ENCODE measurements at places on chromosomes 1 and 21.
A peak's percentile ranks its signal among the peaks of the same experiment; 100 is the strongest.

DNA sequence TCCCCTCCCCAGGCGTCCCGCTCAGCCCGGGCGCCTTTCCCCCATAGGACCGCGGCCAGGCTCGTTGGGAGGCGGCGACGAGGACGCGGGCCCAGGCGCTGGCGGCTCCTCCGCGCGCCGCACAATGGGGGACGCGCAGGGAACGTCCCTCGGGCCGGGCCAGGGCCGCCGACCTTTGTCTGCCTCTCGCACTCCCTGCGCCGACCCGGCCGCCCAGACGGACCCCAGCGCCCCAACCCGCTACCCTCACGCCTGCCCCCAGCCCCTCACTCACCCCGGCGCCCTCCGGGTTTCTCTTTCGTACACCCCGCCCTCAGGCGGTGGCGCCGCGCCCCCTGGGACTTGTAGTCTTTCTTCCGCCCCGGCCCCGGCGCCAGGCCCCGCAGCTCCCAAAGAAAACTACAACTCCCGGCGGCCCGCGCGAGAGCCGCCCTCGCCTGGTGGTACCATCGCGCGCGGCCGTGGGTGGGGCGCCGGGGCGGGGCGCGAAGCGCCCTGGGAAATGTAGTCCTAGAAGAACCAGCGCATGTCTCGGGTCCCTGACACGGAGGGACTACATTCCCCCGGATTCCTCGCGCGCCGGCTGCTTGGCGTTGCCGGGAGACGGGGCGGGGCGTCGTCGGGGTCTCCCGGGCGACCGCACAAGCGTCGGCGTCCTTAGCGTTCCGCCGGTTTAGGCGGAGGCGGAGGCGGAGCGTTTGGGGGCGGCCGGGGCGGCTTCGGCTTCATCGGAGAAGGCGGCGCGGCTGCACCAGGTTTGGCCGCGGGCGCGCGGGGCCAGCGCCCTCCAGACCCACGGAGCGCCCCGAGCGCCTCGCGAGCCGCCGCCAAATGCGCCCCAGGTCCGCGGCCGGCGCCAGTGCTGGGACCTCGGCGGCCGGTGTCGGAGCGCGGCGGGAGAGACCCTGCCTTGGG lies at the start of gene C1orf159:
Gene C1orf159 (minus strand): TSS at position 304 of the 915 bp plus-strand sequence. CDS start 24,546 bp downstream, outside the sequence.
- DNase-seq, result peak; percentile 99

DNA sequence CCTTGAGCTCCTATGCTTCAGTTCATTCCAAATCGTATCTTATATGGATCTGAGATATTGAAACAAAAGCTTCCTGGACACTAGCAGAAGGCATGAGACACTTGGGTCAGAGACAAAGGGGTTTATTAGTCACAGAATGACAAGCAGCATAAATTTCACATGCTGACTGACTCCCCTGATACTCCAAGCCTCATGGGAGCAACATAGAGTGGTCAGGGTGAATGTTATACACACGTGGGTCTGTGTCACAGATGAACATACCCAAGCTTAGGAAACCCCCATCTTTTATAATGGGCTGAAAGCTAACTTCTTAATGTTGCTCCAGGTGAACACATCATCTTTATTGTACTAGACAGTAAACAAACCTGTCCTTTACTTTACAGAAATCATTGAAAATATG lies 599.9 kb upstream of the RGS18 start:
- no peak for DNase-seq

- no peak for DNase-seq
These were observed 8.2 kb upstream of the MYOM3 start for GRCh38 chr1:24119859-24120756.

GRCh38 chr1:166944186-166944967 lies 31.0 kb downstream of the ILDR2 start:
- no peak for DNase-seq

DNA sequence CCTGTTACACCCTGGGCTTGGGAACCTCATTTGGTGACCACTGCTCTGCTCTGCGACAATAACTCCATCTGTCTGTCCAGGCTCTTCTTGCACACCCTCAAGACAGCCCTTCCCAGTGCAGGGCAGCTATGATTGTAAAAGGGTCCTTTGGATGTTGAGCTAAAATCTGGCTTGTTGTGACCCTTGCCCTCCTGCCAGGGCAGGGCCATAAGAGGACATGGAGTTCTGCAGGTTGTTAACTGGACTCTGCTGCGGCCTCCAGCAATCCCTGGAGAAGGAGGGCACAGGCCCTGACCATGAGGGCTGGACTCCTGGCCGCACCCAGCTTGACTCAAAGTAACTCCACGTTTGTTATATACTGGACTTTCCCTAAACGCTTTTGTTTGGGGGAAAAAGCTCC lies 41.2 kb downstream of the DHCR24 start:
- DNase-seq, result no peak

- DNase-seq, result no peak
These were observed 65.1 kb upstream of the DUSP10 start for GRCh38 chr1:221806984-221807383.

GRCh38 chr1:7984811-7985210 lies 23.3 kb downstream of the PARK7 start:
- no peak for DNase-seq

DNA sequence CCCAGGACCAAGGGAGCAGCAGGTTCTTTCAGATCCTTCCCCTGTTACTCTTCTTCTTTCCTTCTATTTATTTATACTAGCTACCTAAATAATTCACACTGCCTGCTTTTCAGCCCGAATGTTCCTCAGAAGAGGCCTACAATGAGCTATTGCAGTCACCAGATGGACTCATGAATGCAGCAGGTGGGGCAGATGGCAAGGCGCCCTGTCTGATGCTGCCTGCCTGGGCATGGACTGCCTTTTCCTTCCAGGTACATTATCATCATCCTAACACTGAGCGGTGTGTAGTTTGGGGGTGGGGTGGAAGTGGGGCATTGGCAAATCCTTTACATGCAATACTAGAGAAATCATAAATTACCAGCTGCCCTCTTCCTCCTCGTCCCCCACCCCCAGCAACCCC lies 17.6 kb downstream of the ESRRG start:
- DNase-seq, result no peak

GRCh38 chr1:168320149-168320548 lies 39.5 kb downstream of the TBX19 start:
- no peak for DNase-seq

DNA sequence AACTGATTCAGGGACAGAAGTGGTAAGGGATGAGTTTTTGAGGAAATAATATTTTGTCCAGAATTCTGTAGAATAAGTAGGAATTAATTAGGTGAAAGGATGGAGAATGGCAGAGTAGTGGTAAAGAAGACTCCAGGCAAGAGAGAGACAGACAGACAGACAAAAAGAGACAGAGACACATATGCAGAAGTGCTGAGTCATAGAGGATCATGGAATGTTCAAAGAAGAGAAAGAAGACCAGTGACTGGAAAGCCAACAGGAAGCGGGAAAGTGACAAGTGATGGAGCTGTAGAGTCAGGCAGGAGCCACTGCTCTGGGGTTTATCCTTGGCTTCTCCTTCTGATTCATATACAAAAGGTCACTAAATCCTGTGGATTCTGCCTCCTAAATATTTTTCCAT lies 85.9 kb downstream of the UROD start:
- no peak for DNase-seq

- DNase-seq, result no peak
These were observed 172.4 kb upstream of the IGSF21 start for GRCh38 chr1:17935230-17935629.

DNA sequence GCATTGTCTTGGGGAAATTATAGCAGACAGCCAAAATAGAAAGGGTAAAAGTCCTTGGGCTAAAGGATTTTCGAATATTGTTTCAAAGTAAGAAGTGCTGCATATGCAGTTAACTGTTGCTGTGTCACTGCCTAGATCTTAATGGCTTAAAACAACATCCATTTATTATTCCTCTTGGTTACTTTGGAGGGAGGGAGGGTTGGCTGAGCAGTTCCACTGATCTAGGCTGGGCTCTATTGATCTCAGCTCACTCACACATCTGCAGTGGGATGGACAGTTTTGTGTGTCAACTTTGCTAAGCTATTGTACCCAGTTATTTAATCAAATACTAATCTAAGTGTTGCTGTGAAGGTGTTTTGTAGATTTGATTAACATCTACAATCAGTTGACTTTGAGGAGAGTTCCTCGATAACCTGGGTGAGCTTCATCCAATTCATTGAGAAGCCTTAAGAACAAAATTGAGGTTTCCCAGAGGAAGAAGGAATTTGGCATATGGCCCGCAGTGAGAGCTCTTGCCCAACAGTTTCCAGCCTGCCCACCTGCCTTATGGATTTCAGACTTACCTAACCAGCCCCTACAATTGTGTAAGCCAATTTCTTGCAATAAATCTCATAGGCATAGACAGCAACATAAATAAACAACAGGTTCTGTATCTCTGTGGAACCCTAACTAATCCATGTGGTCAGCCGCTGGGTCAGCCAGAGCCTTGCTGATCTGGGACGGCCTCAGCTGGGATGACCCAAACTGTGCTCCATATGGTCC lies 187.3 kb downstream of the AK5 start:
- no peak for DNase-seq

DNA sequence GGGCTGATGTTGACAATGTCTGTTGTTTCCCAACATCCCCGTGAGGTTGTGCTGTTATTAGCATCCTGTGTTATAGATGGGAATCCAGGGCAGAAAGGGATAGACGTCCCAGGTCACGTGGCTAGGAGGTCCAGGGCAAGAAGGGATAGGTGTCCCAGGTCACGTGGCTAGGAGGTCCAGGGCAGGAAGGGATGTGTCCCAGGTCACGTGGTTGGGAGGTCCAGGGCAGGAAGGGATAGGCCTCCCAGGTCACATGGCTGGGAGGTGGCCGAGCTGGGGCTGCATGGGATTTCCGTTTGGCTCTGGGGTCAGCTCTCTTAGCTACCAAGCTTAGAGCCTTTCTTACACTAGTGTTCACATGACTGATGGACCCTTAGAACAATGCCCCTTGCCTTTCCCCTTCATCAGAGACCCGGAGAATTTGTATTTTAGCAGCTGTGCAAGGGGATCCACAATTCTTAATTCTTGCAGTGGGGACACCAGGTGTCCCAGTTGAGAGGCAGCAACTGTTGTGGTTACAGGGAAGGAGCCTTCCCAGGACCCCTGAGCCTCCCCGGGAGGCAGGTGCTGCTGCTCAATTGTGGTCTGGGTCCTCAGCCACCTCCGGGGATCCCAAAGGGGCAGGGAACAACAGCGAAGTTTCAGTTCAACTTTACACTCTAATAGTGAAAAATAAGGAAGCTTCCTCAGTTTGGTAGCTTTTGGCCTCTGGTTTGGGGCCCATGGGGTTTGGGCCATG lies 69.2 kb downstream of the UMODL1 start:
- DNase-seq, result no peak

- DNase-seq, result no peak
These were observed 20.0 kb downstream of the PPP1R15B start for GRCh38 chr1:204391629-204392028.

GRCh38 chr21:39593522-39593921 lies 19.2 kb upstream of the B3GALT5 start:
- DNase-seq, result no peak

GRCh38 chr1:178371235-178371634 lies 125.5 kb downstream of the CLEC20A start:
- DNase-seq, result no peak

GRCh38 chr1:18137759-18138345 lies 30.3 kb downstream of the IGSF21 start:
- DNase-seq, result no peak

- DNase-seq, result no peak
These were observed 60.6 kb downstream of the SCCPDH start for GRCh38 chr1:246784621-246785493.

DNA sequence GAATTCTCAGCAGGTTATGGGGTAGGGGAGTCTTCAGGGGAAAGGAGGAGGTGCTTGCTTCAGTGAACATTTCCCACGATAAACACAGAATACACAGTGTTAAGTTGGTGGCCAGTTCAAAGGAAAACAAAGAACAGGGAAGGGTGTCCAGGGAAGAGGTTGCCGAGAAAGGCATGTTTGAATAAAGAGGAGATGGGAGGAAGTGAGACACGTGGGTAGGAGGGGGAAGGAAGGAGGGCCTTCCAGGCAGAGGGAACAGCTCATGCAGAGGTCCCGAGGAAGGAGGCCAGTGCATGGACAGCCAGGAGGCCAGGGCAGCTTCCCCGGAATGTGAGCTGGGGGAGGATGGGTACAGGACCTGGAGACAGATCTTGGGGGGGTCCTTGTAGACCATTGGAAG lies 130.3 kb upstream of the TMEM51 start:
- DNase-seq, result no peak

GRCh38 chr1:25163986-25164385 lies 68.3 kb downstream of the SYF2 start:
- DNase-seq, result no peak

GRCh38 chr21:38861989-38862683 lies 56.4 kb downstream of the ETS2 start:
- no peak for DNase-seq

DNA sequence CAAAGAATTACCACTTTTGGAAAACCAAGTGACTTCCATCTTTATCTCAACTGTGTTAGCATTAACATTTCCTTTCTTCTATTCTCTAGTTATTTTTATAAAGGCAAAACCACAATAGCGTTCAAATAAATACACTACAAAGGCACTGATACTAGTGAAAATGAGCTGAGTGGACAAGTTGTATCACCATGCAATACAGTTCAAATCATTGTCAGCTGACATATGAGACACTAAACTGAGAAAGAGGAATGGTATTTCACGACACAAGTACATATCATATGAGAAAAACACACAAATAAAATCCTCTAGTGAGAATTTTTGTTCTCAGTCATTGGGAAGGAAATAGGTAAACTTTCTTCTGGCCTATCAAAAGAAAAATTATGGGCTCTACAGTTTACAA lies 26.2 kb downstream of the ENAH start:
- DNase-seq, result no peak

- DNase-seq, result peak; percentile 45
These were observed 233.0 kb upstream of the IRF2BP2 start for GRCh38 chr1:234842726-234843641.

- no peak for DNase-seq
These were observed 4.3 kb upstream of the RWDD3 start for GRCh38 chr1:95229706-95230105.

GRCh38 chr1:19029191-19030085 lies 73.0 kb upstream of the IFFO2 start:
- no peak for DNase-seq

- DNase-seq, result no peak
These were observed 23.1 kb upstream of the SLC22A15 start for GRCh38 chr1:115953180-115953579.

DNA sequence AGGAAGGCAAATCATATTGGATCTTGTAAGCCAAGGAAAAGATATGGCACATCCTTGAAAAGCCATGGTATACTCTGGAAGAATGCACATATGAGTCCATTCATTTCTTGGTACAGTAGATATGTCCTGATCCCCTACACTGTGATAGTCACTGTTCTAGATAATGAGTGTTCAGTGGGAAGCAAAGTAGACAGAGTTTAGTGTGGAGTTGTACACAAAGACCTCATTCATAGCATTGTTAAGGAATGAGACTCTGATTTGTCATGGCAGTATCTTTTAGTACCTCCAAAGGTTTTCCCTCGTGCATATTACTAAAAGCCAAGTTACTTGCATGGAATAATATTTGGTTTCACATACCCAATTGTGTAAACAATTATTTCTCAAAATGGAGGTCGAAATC lies 204.7 kb downstream of the NFIA start:
- no peak for DNase-seq

- no peak for DNase-seq
These were observed 21.8 kb upstream of the VTCN1 start for GRCh38 chr1:117232531-117232930.

GRCh38 chr1:182217967-182218366 lies 156.5 kb upstream of the ZNF648 start:
- no peak for DNase-seq

GRCh38 chr1:29736582-29737188 lies 500.4 kb downstream of the PTPRU start:
- no peak for DNase-seq

- no peak for DNase-seq
These were observed 131.6 kb downstream of the BEND5 start for GRCh38 chr1:48644905-48645605.

GRCh38 chr1:1989789-1990188 lies 13.8 kb downstream of the CFAP74 start:
- no peak for DNase-seq

Measured in stimulated activated CD8-positive, alpha-beta memory T cell treated with anti-CD3 and anti-CD28 coated beads, Interleukin-15, amount 100 ng/mL, for 4 hours (primary cell).